Ovary (tissue), 10 donors: ENCODE measurements at places on chromosomes 1 and 21.

DNA sequence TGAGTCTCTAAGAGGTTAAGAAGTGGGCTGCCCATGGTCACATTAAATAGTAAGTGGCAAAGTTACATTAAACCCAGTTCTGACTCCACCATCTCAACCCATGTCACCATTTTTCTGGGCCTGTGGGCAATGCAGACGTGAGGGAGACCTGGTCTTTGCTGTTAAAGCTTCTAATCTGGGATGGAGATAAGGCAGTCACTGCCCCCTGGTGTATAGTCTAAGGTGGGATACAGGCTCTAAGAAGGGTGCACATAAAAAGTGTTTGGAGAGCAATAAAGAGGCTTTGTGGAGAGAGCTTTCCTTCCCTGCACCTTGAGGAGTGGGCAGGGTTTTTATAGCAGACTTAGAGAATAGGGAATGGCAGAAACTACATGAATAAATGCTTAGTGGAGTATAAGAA, 141.3 kb downstream of the ROR1 start:
- no peak overlapping the region for H3K4me3 ChIP-seq
- no peaks in the 10 kb centered on the region for H3K36me3 ChIP-seq

DNA sequence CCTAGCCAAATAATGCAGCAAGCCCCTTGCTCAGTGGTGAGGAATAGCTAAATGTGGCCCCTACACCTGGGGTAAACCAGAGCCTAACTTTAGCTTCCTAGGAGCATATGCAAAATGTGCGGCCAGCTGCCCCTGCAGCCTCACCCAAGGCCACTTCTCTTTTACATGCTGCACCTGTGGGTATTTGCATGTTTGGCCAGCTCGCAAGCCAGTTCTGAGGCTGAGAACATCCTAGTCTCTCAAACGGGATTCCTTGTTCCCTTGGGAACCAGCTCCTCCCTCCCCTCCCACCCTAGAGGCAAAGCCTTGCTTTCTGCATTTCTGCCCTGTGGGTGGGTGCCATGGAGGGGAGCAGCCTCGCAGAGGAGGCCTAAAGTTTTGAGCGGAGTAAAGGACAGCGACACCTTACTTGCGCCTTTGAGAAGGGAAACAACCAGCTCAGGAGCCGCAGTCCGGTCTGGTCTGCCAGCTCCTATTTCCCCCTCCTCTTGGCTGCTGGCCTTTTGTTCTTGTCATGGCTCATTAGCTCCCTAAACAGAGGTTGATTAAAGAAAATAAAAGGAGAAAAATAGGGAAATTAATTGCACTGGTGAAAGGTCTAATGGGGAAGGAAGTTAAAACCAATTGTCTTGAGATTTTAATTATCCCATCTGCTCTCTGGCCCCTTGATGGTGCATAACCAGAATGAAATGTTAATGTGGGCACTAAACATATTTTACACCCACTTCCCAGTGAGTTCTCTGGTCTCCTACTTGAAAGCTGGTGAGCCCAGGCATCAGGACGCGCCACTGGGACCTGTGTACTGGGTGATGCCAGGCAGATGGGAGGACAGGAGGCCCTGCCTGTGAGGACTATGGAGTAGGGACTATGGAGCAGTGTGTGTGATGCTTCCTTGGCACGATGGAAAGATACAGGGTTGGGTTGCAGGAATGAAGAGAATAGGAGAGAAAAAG, 68.7 kb downstream of the TEX35 start:
- H3K36me3 ChIP-seq: no peaks in the 10 kb centered on the region
- peaks cover 7% of the 10 kb centered on the region for H3K4me1 ChIP-seq
- no peak overlapping the region for H3K27ac ChIP-seq

- H3K4me3 ChIP-seq: no peak overlapping the region
- H3K4me1 ChIP-seq: no peaks in the 10 kb centered on the region
- H3K36me3 ChIP-seq: no peaks in the 10 kb centered on the region
- peak; percentile 7 for DNase-seq
These were observed 132.8 kb downstream of the PGBD5 start for GRCh38 chr1:230293390-230293700.

DNA sequence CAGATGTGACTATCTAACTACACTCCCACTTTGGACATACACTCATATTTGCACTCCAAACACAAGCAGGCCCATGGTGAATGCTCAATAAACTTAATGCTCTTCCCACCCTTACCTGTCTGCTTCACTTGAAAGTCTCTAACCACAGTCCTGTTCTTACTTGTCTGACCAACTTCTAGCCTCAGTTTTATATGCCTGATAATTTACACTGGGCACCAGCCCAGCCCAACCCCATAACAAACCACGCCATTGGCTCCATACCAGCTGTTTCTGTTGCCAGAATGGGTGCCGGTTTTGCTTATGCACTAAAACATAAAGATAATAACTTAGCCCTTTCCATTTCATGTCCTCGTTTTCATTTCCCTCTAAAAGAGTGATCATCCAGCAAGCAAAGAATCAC, 395.4 kb downstream of the NTNG1 start:
- H3K27ac ChIP-seq: no peak overlapping the region
- no peak overlapping the region for H3K4me3 ChIP-seq
- no peak for DNase-seq
- H3K4me1 ChIP-seq: no peaks in the 10 kb centered on the region

DNA sequence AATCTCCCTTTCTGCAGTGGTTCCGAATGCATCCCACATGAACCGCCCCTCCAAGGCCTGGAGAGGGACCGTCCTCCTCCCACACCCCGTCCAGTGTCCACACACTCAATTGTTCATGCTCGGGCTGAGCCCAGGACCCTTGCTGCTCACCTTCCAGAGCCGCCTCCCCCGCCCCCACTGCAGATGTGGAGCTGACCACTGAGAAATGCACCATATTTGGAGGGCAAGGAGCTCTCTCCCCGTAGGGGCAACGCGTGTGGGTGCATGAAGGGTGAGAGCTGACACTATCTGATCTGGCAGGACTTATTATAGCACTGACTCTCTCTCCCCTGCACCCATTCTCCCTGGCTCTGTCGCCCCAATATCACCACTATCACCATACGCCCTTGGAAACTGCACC, 4.0 kb upstream of the S100A3 start:
- H3K27ac ChIP-seq: no peak overlapping the region
- H3K4me1 ChIP-seq: peaks cover 22% of the 10 kb centered on the region
- no peaks in the 10 kb centered on the region for H3K36me3 ChIP-seq
- H3K27me3 ChIP-seq: no peaks in the 10 kb centered on the region

DNA sequence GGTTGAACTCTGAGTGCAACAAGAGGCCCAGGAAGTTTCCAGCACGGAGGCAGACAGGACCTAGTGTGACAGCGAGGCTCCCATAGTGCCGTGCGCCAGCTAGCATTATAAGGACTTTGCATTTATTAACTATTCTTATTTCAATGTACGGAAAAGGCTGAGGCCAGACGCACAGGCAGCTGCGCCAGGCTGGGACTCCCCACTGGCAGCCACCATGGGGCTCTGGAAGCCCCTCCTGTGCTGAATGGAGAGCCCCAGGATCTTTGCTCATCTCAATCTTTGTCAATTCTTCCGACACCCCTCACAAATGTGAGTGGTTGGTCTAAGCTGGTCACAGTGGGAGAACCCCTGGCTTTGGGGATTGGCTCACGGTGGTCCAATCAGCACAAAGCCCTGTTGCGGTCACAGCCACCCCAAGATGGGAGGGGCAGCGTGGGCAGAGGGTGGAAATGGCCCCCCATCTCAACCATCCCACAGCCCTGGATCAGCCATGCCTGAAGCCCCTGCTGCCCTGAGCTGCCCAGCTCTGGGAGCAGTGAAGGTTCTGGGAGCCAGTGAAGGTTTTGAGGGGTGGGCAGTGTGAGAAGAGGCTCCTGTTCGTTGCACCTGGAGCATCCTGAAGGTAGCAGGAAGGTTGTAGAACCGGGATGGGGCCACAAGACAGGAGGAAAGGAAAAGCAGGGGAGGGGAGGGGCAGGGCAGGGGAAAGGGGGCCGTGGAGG, 59.5 kb upstream of the ADARB1 start:
- DNase-seq: no peak
- no peak overlapping the region for H3K27ac ChIP-seq
- H3K4me1 ChIP-seq: peaks cover 2% of the 10 kb centered on the region
- no peaks in the 10 kb centered on the region for H3K27me3 ChIP-seq
- no peak overlapping the region for H3K4me3 ChIP-seq
- no peaks in the 10 kb centered on the region for H3K36me3 ChIP-seq

GRCh38 chr1:3735688-3736087, 16.6 kb upstream of the CCDC27 start:
- no peak overlapping the region for H3K27ac ChIP-seq
- no peaks in the 10 kb centered on the region for H3K27me3 ChIP-seq
- peak; percentile 26 for DNase-seq
- H3K36me3 ChIP-seq: no peaks in the 10 kb centered on the region
- no peak overlapping the region for H3K4me3 ChIP-seq
- peaks cover 2% of the 10 kb centered on the region for H3K4me1 ChIP-seq

DNA sequence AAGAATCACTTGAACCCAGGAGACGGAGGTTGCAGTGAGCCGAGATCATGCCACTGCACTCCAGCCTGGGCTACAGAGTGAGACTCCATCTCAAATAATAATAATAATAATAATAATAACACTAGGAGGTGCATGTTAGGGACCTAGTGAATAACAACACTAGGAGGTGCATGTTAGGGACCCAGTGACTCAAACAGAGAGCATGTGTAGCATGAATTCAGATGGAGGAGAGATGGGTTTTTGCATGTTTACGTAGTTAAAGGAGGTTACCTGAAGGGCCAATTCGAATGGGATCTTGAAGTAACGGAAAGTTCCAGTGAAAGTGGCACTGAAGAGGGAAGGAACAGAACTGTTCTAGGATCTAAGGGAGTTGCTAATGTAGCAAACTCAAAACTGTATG, 7.1 kb upstream of the KCNK1 start:
- H3K4me3 ChIP-seq: no peak overlapping the region
- no peaks in the 10 kb centered on the region for H3K36me3 ChIP-seq
- no peak overlapping the region for H3K27ac ChIP-seq
- no peak for DNase-seq
- H3K27me3 ChIP-seq: no peaks in the 10 kb centered on the region
- H3K4me1 ChIP-seq: no peaks in the 10 kb centered on the region

GRCh38 chr1:40079774-40080400, 17.2 kb downstream of the PPT1 start:
- H3K4me3 ChIP-seq: no peak overlapping the region
- H3K27me3 ChIP-seq: no peaks in the 10 kb centered on the region
- H3K36me3 ChIP-seq: no peaks in the 10 kb centered on the region
- no peaks in the 10 kb centered on the region for H3K4me1 ChIP-seq
- no peak for DNase-seq
- no peak overlapping the region for H3K27ac ChIP-seq

GRCh38 chr1:203643213-203644045, 16.8 kb downstream of the ATP2B4 start:
- no peaks in the 10 kb centered on the region for H3K27me3 ChIP-seq
- peaks cover 20% of the 10 kb centered on the region for H3K4me1 ChIP-seq
- no peak overlapping the region for H3K4me3 ChIP-seq
- H3K27ac ChIP-seq: no peak overlapping the region

GRCh38 chr21:31075848-31076247, 37.6 kb upstream of the KRTAP19-8 start:
- H3K4me3 ChIP-seq: no peak overlapping the region
- no peak overlapping the region for H3K27ac ChIP-seq
- no peaks in the 10 kb centered on the region for H3K27me3 ChIP-seq
- H3K36me3 ChIP-seq: no peaks in the 10 kb centered on the region

GRCh38 chr21:44880405-44881197, 7.1 kb upstream of the PTTG1IP start:
- no peak overlapping the region for H3K4me3 ChIP-seq
- no peak for DNase-seq
- no peaks in the 10 kb centered on the region for H3K27me3 ChIP-seq
- no peaks in the 10 kb centered on the region for H3K36me3 ChIP-seq
- no peaks in the 10 kb centered on the region for H3K4me1 ChIP-seq
- H3K27ac ChIP-seq: no peak overlapping the region

- no peak overlapping the region for H3K27ac ChIP-seq
- peaks cover 2% of the 10 kb centered on the region for H3K4me1 ChIP-seq
- no peak overlapping the region for H3K4me3 ChIP-seq
These were observed 408.1 kb downstream of the SETD4 start for GRCh38 chr21:35652196-35652595.

DNA sequence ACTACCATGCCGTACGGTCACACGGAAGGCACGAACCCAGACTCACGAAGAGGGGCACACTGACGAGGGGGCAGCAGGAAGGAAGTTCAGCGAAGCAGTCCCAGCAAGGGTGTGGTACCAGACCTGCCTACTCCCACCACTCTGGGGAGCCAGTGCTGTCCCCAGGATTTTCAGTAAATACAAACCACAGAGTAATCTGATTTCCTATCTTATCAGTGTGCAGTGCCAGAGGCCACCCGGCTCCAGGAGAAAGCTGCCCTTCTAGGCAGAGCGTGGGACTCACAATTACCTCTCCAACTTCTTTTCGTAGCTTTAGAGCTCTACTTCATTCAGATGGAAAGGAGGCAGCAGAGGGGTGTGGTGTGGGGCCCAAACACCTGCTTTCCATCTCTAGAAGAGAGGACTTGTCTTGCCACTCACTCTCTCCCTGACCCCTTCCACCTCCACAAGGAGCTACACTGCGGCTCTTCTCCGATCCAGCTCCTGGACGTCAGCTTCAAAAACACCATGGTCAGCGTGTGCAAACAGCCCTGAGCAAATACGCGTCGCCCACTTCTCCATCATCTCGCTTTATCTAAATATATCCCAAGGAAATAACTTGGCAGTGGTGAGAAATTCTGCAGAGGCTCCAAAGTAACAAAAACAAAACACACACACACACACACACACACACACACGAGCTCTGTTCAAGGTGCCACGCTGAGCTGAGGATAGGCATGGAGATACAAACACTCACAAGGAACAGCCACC, 98.5 kb downstream of the MRPL37 start:
- H3K4me3 ChIP-seq: no peak overlapping the region
- peaks cover 68% of the 10 kb centered on the region for H3K4me1 ChIP-seq
- no peaks in the 10 kb centered on the region for H3K27me3 ChIP-seq
- no peaks in the 10 kb centered on the region for H3K36me3 ChIP-seq
- DNase-seq: no peak

- no peaks in the 10 kb centered on the region for H3K36me3 ChIP-seq
- no peaks in the 10 kb centered on the region for H3K4me1 ChIP-seq
- no peak for DNase-seq
These were observed 8.1 kb upstream of the IFI44 start for GRCh38 chr1:78641558-78641957.

DNA sequence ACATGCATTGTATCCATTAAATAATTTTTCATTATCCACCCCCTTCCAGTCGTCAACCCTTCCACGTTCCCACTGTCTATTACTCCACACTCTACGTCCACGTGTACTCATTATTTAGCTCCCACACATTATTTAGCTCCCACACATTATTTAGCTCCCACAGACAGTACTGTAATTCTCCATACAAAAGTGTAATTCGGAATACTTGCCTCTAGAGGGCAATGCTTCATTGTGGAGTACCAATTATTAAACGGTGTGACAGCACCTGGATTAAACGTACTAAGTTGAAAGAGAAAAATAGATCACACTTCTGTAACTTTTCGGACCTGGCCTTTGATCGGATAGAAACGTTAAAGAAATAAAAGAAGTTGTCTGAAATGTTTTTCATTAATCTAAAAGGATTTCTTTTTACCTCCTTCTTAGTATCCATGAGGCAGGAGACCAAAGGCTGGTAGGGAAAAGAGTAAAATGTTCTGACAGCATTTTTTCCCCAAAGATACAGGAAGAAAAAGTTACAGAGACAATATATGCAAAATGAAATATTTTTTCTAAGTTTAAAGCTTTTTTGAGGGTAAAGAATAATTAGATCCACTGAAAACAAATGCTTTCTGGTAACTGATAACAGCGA, 99.2 kb downstream of the LHX8 start:
- no peaks in the 10 kb centered on the region for H3K4me1 ChIP-seq
- no peaks in the 10 kb centered on the region for H3K27me3 ChIP-seq
- H3K36me3 ChIP-seq: no peaks in the 10 kb centered on the region
- no peak overlapping the region for H3K4me3 ChIP-seq

GRCh38 chr1:174072581-174072980, 50.4 kb upstream of the RC3H1 start:
- no peaks in the 10 kb centered on the region for H3K27me3 ChIP-seq
- no peaks in the 10 kb centered on the region for H3K36me3 ChIP-seq
- no peak overlapping the region for H3K27ac ChIP-seq

- no peaks in the 10 kb centered on the region for H3K27me3 ChIP-seq
- no peak overlapping the region for H3K27ac ChIP-seq
- H3K4me1 ChIP-seq: no peaks in the 10 kb centered on the region
These were observed 48.8 kb upstream of the DARS2 start for GRCh38 chr1:173775578-173776226.
